Hematopoietic multipotent progenitor cell (in vitro differentiated cells): ENCODE measurements at places on chromosomes 2 and 18. TPM values are rescaled to one million over a fixed set of nuclear protein-coding genes. Genes with fewer than 3 reads are reported as not detected.

DNA sequence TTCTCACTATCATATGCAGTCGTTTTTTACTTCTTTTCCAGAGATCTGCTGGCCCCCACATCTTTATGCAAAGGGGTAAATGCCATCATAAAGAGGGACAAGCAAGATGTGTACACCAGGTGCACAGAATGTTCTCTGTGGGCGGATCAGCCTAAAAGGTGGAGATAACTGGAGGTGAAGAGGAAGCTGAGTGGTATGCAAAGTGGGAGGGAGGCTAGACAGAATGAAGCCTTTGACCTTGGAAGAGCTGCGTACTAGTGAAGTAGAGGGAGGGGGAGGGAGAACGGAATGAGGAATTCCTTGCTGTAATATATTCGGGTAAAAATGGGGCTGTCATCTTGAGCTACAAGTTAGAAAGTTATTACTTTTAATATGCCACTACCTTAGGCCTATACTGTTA lies 287.5 kb upstream of the VRK2 start:
- DNase-seq = no peak

DNA sequence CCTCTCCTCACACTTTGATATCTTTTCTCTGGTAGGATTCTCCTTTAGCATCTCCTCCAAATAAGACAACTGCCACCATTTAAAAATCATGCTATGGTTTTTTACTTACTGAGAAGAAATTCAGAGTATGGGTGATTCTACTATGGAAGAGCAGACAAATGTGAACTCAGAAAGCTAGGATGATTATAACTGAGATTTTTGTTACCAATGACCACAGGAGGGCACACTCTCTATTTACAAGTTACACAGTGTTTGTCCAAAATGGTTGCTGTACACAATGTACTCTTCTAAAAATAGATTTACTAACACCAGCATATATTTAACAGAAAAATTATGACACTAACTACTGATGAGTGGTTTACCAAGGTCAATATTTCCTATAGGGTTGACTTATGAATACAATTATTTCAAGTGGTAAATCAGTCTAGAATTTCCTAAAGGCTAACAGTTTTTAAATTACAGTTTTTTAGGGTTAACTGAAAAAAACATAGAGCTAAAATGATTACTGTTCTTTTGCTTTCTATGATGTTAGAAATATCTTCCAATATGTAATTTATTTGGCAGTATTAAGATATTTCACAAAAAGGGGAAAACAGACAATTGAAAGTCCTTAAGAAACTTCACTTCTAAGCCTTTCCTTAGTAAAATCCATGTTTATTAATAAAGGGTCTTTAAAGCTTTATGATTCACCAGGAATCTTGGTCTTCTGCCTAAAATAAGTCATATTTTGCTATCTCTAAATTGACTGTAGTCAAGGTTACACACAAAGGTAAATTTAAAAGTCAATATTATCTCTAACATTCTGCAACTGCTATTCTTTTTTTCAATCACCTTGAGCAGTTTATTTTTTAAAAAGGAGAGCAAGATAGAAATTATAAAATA lies 57.2 kb downstream of the MAP4K3 start:
- DNase-seq = peak; percentile 67

The PRSS56 gene
- not detected for total RNA-seq

DNA sequence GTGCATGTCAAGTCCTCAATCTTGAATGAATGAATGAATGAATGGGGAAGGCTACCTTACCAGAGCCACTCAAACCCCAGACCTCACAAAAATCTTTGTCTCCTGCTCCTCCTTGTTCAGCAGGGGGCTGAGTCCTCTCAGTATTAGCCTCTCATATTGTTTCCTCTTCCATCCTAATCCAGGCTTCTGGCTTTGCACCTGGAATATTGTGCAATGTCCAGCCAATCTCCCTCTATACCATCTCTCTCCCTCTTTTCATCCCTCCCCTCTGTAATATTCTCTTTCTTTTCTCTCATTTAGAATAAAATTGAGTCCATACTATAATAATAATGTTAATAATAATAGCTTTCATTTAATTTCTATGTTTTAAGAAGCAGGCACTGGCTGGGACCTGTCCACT lies 34.3 kb downstream of the ARHGAP25 start:
- DNase-seq = no peak

GRCh38 chr2:128433911-128434550 lies 115.4 kb upstream of the HS6ST1 start:
- no peak for DNase-seq

- DNase-seq = no peak
Observed at GRCh38 chr2:180115269-180115668, 108.2 kb upstream of the CWC22 start.

- DNase-seq = no peak
Observed at GRCh38 chr2:133836691-133837345, 268.6 kb upstream of the NCKAP5 start.

The MALT1 gene
- 7.8 TPM for total RNA-seq

GRCh38 chr2:18639756-18640453 lies 50.5 kb upstream of the NT5C1B start:
- no peak for DNase-seq

The TM4SF20 gene
- total RNA-seq = not detected

- no peak for DNase-seq
Observed at GRCh38 chr2:19425419-19425818, 67.0 kb upstream of the OSR1 start.

The EXOC6B gene
- 9.2 TPM for total RNA-seq

DNA sequence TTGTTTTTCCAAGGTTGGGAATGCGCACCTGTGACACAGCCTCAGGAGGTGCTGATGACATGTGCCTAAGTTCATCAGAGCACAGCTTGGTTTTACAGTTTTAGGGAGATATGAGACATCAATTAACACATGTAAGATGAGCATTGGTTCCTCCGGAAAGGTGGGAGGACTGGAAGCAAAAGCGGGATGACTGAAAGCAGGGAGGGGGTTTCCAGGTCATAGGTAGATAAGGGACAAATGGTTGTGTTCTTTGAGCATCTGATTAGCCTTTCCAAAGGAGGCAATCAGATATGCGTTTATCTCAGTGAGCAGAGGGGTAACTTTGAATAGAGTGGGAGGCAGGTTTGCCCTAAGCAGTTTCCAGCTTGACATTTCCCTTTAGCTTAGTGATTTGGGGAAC lies 26.3 kb downstream of the CAPG start:
- no peak for DNase-seq

The IL1R2 gene
- not detected for total RNA-seq

DNA sequence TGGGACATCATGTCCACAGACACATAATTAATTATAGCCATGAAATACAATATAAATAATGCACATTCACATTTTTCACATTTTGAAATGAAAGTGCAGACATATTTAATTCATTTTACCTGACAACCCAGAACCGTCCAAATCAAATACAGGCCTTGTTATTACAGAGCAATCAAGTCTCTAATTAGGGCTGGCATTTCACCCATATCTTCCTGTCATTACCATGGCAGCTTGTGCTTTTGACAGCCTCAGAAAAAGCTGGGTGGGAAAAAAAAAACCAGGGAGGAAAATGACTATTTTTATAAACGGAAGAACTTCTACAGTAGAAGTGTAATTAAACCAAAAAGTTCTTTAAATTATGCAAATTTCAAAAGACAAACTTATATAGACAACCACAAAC lies 436.4 kb downstream of the FBXO15 start:
- no peak for DNase-seq

DNA sequence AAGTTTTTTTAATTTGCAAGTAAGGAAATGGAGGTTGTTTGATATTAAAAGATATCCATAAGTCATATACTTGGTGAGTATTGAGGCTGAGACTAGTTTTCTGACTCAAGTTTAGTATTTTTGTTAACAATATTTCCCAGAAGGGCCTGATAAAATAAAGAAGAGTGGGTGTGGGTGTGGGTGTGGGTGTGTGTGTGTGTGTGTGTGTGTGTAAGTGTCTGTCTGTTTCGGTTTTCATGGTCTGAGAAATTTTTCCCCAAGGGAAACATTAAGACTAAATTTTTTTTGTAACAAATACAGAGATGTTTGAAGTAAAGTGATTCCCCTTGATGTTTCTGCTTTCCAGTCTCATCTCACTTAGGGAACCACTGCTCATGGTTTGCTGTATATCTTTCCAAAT lies 36.5 kb downstream of the PPM1B start:
- no peak for DNase-seq

DNA sequence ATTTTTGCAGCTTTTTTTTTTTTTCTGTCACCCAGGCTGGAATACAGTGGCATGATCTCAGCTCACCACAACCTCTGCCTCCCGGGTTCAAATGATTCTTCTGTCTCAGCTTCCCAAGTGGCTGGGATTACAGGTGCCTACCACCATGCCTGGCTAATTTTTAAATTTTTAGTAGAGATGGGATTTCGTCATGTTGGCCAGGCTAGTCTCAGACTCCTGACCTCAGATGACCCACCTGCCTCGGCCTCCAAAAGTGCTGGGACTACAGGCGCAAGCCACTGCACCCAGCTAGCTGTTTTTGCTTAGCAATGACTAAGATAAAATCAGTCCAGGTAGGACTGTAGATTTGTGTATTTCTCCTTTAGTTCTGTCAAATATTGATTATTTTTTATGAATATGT lies 403.7 kb downstream of the PID1 start:
- DNase-seq = no peak

- no peak for DNase-seq
Observed at GRCh38 chr2:72027426-72028161, 120.1 kb downstream of the CYP26B1 start.

The EDAR gene
- under 0.01 TPM for total RNA-seq

- no peak for DNase-seq
Observed at GRCh38 chr2:181607629-181608590, 49.0 kb downstream of the CERKL start.

The TMEFF2 gene
- not detected for total RNA-seq

DNA sequence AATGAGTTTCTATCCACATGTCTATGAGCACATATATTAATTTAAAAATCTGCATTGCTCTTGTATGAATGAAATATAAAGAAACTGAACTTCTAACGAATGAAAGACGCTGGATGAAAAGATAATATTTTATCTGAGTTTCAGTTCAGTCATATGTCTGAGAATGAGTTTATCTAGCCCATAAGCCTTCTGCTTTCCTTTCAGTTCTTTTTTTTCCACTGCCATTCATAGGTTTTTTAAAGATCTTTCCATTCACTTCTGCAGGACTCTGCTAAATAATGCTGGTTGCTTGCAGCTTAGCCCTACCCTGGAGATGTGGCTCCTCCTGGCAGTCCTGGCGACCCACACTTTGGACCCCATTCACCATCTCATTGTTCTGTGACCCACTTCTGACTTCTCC lies 109.0 kb downstream of the BCL2 start:
- DNase-seq = no peak

GRCh38 chr2:171244466-171244969 lies 83.8 kb upstream of the TLK1 start:
- DNase-seq = no peak

GRCh38 chr2:67277450-67277849 lies 119.7 kb upstream of the ETAA1 start:
- no peak for DNase-seq
